ENCODE measurements at places on chromosomes 5 and 9.

GRCh38 chr5:80125962-80126480 is 90.9 kb downstream of the THBS4 start:
- peak; percentile 82 for DNase-seq

GRCh38 chr5:14413331-14413750 is 168.3 kb upstream of the OTULINL start:
- DNase-seq: no peak

GRCh38 chr5:10248378-10249260 is 1.1 kb downstream of the ATPSCKMT start:
- DNase-seq: peak; percentile 25

GRCh38 chr5:34865091-34865490 is 26.1 kb downstream of the TTC23L start:
- no peak for DNase-seq

DNA sequence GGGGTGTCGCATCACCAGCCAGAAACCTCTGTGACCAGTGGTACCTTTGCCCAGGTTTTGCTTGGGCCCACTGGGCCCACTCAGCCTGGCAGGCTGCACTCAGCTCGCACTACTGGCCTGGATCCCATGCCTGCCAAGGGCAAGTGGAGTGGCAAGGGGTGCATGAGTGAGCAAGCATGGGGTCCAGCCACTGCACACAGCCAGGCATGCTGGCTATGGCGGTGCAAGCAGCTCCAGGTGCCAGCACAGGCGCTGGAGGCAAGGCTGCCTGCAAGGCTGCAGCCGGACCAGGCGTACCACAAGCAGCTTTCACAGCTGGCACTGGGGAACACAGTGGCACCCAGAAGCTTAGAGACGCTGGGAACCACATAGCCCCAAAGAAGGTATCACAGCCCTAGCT is 80.1 kb downstream of the NLN start:
- DNase-seq: no peak

GRCh38 chr5:87122151-87122977 is 145.3 kb upstream of the RASA1 start:
- DNase-seq: peak; percentile 19

DNA sequence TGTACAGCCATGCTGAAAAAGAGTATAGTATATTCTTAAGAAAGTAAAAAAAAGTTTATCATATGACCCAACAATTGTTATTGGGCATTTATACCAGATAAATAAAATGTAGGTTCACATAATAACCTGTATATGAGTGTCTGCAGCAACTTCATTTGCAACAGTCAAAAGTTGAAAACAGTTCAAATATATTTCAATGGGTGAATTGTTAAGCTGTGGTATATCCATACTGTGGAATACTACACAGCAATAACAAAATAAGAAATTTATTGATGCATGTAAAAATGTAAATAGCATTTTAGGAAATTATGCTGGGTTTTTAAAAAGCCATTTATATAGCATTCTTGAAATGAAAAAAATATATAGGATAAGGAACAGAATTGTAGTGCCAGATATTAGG is 1420.1 kb upstream of the ACO1 start:
- DNase-seq: no peak

GRCh38 chr5:157598350-157598936 is 22.9 kb upstream of the ADAM19 start:
- peak; percentile 52 for DNase-seq

- DNase-seq: no peak
These were observed 91.1 kb downstream of the TLR4 start for GRCh38 chr9:117795271-117795670.

GRCh38 chr5:136043968-136044610 is 15.3 kb downstream of the TGFBI start:
- no peak for DNase-seq

DNA sequence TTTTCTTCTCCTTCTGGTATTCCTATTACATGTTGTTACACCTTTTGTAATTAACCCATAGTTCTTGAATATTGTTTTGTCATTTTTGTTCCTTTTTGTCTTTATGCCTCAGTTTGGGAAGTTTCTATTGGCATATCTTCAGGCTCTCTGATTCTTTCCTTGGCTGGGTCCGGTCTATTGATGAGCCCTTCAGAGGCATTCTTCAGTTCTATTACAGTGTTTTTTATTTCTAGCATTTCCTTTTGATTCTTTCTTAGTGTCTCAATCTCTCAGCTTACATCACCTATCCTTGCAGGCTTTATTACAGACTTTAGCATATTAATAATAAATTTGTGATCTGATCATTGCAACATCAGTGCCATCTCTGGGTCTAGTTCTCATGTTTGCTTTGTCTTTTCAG is 33.8 kb downstream of the PHF2 start:
- DNase-seq: no peak

- no peak for DNase-seq
These were observed 9.0 kb upstream of the PRR7 start for GRCh38 chr5:177437623-177438022.

- no peak for DNase-seq
These were observed 17.9 kb upstream of the KIF4B start for GRCh38 chr5:154995679-154996078.

GRCh38 chr5:84602371-84602771 is 217.7 kb upstream of the EDIL3 start:
- peak; percentile 10 for DNase-seq

Measured in GM12865 (cell line).